ENCODE measurements at places on chromosomes 16 and 17.

GRCh38 chr17:65556014-65556909 lies 5.2 kb downstream of the AXIN2 start:
- DNase-seq: peak; percentile 40

DNA sequence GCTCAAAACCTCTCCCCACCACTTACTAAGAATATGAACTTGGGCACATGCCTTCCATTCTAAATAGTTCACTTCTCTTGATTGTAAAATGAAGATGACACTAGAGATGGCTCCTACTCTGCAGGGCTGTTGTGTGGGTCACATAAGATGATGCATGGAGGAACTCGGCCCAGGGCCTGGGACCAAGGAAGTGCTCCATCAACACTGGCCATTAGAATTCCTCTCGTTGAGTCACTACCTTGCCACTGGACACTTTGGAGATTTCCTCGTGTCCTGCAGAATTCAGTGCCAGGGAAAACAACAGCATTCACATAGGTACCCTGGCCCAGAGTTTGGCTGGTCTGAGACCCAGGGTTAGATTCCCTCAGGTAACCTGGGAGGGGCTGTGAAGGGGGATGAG lies 18.6 kb downstream of the HNF1B start:
- no peak for DNase-seq

DNA sequence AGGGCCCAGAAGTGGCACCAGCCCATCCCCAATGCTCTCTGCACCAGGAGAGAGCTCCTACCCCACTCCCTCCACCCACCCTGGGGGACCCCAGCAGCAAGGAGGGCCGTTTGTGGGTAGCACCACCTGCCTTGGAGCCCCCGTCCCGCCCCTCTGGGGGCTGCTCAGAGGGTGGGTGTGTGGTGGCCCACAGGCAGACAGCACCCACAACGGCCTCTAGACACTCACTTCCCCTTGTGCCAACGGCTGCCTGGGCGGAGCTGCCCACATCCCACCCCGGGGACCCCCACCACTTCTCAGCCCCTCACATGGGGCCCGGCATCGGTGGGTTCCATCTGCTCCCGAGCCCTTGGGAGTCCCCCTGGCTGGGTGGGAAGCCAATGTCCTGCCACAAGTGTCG lies 33.3 kb downstream of the BAHCC1 start:
- DNase-seq: no peak

DNA sequence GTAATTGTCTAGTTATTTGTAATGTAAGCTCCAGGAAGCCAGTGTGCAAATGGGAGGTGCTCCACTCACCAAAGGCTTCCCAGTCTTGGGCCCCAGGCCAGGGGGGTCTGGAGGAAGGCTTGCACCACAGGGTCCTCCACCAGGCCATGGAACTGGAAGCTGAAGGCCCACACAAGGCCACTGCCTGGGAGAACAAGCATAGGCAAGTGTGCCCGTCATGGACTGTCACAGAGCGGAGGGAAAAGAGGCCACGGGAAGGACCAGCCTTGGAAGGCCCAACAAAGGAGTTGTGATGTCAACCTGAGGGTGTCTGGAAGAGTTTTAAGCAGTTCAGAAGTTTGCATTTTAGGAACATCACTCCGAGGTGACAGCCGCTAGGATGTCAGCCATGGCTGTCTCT lies 3.0 kb upstream of the SRRM2 start:
- no peak for DNase-seq

DNA sequence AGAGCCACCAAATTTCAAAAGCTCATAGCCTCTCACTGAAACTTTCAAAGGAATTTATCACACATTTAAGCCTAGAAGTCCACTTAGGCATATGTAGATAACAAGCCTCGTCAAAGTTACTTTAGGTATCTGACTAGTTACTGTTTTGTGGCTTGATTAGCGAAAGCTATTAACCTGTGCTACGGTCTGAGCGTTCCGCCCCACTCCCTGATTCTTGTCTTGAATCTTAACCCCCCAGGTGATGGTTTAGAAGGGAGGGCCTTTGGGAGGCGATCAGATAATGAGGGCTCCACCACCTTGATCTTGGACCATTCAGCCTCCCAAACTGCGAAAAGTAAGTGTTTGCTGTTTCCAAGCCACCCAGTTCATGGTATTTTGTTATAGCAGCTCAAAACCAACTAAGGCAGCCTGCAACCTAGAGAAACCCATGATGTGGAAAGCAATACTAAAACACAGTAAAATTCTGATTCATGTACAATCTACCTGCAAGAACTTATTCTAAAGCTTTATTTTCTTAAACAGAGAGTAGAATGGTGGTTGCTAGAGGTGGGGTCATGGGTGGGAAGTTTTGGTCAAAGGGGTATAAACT lies 7.1 kb downstream of the HSDL1 start:
- DNase-seq: no peak

- no peak for DNase-seq
Measured at GRCh38 chr17:58755577-58756245, at the start of gene PPM1E. Gene PPM1E (plus strand): TSS chr17:58755854.

DNA sequence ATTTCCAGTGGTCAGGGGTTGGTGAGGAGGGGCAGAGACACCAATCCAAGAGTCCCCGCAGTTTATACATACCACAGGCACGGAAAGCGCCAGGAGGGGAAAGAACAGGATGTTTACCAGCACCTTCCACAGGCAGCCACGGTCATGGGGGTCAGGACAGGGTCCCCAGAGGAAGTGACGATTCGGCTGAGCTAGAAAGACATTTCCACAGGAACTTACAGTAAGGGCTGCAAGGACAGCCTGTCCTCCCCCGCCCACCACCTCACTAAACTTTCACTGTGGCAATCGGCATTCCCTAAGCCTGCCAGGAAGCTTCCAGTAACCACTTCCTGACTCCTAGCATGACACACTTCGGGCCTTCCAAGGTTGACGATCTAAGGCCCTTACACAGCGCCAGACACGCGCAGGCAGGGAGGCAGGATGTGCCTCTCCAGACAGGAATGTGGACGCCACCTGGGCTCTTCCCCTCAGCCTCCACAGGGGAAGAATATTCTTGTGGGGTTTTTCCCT lies 1.2 kb upstream of the MT2A start:
- peak; percentile 100 for DNase-seq

GRCh38 chr17:27670791-27671590 lies 40.0 kb downstream of the LGALS9 start:
- DNase-seq: no peak

- DNase-seq: no peak
Measured at GRCh38 chr17:4449736-4450135, 16.0 kb downstream of the SPNS3 start.

DNA sequence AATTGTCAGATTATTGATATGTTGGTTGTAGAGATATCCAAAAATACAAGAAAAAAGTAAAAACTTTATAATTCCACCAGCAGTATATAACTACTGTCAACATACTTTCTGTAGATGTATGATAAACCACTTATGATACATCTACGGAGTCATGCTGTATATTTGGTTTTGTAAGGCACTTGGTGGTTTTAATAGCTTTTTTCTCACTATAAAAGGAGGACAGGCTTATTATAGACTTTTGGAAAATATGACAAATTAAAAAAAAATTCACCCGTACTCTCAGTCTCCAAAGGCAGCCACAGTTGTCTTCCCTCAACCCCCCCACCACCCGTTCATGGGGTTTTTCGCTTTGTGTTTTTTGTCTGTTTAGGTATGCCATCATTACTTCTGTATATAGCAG lies 14.8 kb downstream of the RAI1 start:
- DNase-seq: no peak

GRCh38 chr16:67720236-67720635 lies 1.1 kb upstream of the GFOD2 start:
- DNase-seq: no peak

GRCh38 chr16:68257251-68257905 lies 6.9 kb upstream of the SLC7A6 start:
- DNase-seq: no peak

GRCh38 chr16:22641131-22641628 lies 130.5 kb downstream of the NPIPB5 start:
- DNase-seq: peak; percentile 74

- no peak for DNase-seq
Measured at GRCh38 chr17:42378359-42378958, 9.8 kb downstream of the STAT3 start.

DNA sequence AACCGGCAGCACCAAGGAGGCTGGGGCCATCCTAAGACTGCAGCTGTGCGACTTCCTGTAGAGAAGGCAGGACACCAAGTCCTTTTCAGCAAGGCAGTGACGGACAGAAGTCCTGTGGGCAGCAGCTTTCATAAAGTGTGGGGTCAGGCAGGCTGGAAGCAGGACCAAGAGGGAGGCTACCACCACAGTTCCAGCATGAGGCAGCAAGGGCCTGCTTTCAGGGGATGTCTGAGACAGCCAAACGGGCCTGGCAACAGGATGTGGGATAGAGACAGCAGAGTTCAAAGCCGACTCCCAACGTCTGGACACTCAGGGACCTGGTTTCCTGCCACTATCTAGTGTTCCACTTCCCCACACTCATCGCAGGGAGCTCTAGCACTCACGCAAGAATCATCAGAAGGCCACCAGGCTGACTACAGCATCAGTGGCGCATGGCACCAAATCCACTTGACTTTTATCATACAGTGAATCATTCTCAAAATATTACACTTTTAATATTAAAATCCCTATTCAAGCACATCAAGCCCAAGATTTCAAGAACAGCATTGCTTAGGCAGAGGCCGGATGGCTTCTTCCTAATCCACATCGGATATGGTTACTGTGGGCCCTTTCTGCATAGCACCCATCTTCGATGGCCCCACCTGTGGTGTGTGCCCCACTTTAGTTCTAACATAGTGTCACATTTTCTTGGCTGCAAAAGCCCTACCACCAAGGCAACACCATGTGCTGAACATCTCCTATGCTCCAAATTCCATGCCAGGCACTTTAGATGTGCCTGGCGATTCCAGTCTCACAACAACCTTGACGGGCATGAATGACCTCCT lies 5.2 kb downstream of the USP7 start:
- peak; percentile 22 for DNase-seq

- no peak for DNase-seq
Measured at GRCh38 chr17:10392880-10393279, 20.1 kb upstream of the MYH13 start.

- no peak for DNase-seq
Measured at GRCh38 chr16:1511662-1512569, 18.8 kb downstream of the TELO2 start.

GRCh38 chr17:31428111-31428510 lies 36.6 kb downstream of the RAB11FIP4 start:
- no peak for DNase-seq

- no peak for DNase-seq
Measured at GRCh38 chr16:82636958-82637357, 10.2 kb downstream of the CDH13 start.

DNA sequence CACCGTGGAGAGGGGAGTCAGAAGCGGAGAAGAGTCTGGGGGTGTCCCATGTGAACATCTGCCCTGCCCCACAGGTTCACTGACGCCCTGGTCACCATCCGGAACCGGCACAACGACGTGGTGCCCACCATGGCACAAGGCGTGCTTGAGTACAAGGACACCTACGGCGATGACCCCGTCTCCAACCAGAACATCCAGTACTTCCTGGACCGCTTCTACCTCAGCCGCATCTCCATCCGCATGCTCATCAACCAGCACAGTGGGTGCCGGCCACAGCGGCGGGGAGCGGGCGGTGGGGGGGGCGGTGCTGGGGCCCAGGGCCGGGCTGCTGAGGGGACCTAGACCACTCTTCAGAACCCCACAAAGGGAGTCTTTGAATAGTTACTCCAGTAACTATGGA lies 10.7 kb downstream of the PDK2 start:
- no peak for DNase-seq

- DNase-seq: peak; percentile 89
Measured at GRCh38 chr17:60601447-60602384, 1.7 kb downstream of the PPM1D start.

DNA sequence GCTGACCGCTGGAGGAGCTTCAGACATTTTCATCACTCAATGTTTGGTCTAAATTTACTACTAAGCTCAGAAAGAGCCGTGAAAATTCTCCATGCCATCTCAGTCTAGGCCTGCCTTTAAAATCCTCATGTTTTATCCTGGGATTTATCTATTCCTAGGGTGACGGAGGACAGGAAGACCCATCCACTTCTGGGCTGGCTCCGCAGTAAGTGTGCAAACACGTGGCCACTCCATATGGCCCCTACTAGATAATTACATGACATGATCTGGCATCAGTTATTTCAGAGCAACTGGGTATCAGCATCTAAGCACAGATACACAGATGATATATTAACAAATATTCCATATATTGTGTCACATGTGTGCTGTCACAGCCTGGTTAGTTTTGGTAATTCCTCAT lies 77.8 kb upstream of the HS3ST4 start:
- DNase-seq: no peak

- DNase-seq: peak; percentile 94
Measured at GRCh38 chr16:89917773-89918452, 749 bp upstream of the MC1R start.

DNA sequence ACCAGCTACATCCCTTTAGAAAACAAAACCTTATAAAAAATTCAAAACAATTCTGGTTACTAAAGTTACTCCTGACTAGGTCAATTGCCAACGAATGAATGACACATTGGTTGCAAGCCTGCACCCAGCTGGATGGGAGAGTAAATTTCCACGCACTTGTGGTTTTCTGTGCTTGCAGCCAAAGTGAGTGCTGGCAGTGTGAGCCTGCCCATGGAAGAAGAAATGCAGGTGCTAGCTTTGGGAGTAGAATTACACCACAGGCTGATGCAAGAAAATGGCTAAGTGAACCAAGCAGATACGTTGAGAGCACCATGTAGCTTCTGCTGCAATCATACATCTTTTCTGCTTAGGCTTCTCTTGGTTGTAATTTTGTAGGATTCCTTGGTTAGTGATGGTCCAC lies 74.6 kb downstream of the SYCE1L start:
- DNase-seq: no peak

- no peak for DNase-seq
Measured at GRCh38 chr16:4994719-4995434, 36.7 kb downstream of the SEC14L5 start.

GRCh38 chr17:29579866-29580771 lies 9.3 kb downstream of the GIT1 start:
- DNase-seq: peak; percentile 90

DNA sequence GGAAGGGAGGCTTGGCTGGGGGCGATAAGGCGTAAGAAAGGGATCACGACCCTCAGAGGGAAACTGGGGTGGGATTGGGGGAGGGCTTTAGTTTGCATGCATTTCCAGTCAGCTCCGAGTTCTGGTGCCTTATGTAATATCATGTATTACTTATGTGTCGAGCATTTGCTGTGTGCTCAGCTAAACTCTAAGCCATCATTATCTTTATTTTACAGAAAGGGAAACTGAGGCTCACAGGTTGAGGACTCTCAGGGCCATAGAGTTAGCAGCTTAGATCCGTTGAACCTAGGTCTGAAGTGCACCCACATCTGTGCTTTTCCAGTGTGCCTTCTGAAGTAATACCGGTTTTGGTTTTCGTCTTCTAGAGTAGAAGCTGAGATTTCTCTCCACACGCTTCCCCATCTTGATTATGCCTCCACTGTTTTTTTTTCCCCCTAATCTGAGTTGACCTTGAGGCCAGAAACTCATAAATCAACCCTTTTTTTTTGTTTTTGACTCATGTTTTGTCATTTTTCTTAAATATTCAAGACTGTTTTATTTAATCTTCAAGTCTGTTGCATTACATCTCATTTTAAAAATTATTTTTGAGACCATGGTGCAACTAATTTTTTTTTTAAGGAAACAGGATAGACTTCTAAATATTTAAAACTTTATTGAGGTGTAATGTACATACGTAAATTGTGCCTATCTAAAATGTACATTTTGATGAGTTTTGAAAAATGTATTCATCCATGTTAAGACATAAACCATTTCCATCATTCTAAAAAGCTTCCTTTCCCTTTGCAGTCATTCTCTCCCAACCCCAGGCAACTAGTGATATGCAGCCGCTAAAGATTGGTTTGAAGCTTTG lies 741 bp downstream of the CYB5B start:
- DNase-seq: peak; percentile 51

Data from RKO (cell line).